Nephron progenitor cell (in vitro differentiated cells): ENCODE measurements at places on chromosomes 1 and 21.

DNA sequence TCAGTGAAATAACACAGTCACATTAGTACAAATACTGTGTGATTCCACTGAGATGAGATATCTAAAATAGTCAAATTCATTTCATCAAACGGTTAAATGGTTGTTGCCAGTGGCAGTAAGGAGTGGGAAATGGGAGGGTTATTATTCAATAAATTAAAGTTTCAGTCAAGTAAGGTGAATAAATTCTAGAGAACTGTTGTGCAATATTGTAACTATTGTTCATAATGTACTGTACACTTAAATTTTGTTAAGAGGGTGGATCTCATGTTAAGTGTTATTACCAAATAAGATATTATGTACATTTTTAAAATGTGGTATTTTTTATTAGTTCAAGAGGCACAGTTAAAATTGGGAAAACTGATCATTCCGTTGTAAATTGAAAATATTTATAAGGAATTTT is 463.3 kb upstream of the BRINP3 start:
- no peak for DNase-seq

GRCh38 chr1:31300193-31300592 is 3.4 kb downstream of the ZCCHC17 start:
- no peak for DNase-seq

- DNase-seq, result no peak
Measured at GRCh38 chr1:25091658-25092057, 140.6 kb downstream of the SYF2 start.

DNA sequence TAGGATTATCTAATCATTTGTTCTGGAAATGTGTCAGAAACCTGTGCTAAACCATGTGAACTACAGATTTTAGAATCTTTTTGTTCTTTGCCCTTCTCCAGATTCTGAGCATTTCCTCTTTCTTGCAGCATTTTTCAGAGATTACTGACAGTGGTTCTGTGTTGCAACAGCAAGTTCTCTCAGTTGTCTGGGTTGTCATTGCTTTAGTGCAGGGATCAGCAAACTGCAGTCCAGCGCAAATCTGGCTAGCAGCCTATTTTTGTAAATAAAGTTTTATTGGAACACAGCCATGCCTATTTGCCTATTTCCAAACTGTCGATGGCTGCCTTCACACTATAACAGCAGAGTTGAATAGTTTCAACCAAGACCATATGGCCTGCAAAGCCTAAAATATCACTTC is 66.3 kb upstream of the LRRC8D start:
- DNase-seq, result no peak
